Activated naive CD4-positive, alpha-beta T cell (primary cell): ENCODE measurements at places on chromosomes 3 and 15.

DNA sequence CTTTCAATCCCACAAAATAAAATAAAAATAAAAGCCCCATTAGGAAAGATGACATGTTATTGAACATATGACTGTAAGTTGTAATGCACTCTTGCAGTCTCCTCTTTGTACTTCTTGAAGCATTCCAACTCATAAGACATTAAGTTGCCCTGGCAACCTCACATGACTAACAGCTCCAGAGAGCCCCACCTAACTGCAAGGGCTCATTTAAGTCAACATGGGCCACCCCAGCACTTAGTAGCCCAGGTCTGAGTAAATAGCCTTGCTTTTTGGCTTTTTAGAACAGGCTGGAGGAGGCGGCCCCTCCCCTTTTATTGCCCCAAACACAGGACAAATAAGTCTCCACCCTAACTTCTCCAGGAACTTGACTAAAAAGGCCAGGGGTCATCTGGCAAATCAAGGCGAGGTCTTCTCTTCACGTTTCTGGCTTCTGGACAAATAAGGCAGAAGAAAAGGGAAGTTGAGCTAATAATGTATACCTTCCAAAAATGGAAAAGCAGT is 135.1 kb downstream of the TMCO5A start:
- DNase-seq = no peak

DNA sequence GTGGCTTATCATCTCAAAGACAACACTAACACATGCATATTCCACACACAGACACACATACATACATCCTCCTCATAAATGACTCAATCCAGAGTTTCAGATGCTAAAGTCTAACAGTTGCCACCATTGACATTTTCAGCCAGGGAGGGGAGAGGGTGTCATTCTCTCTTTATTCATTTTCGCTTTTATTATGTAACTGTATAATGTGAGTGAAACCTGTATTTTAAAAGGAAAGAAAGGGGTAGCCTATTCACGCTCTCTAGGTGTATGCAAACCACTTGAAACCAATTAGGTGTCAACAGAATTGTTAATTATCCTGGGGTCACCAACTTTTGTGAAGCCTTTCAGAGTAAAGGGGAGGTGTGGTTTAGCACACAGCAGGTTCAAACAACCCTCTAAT is 1282.9 kb downstream of the ROBO2 start:
- DNase-seq = no peak

GRCh38 chr3:17639257-17639656 is 103.2 kb downstream of the TBC1D5 start:
- DNase-seq = no peak

GRCh38 chr3:13132281-13132680 is 59.1 kb upstream of the IQSEC1 start:
- no peak for DNase-seq

GRCh38 chr15:41566121-41566885 is 7.3 kb downstream of the TYRO3 start:
- no peak for DNase-seq

- no peak for DNase-seq
Measured at GRCh38 chr3:108067768-108068167, 23.1 kb downstream of the CD47 start.

DNA sequence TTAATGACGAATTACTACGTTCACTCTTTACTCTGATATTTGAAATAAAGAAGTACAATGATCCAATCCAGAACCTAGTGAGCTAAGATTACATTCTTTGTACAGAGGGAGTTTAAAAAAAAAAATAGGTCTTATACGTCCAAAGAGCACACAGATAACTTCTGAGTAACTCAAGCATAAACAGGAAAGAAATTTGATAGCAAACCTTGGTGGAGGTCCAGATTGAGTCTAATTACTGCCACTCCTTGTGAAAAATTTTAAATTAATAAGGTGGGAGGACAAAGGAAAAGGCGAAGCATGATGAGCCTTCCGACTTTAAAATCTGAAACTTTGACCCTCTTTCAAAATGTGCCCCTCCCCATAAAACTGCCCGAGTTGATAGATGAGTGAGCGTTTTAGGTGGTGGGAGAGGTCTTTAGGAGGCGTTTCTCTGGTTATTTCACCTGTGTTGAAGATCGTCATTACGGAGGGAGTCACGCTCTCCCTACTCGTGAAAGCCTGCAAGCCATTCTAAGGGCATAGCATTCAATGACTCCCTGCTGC is 127.0 kb upstream of the ROBO2 start:
- no peak for DNase-seq

- DNase-seq = no peak
Measured at GRCh38 chr3:158103081-158103886, 2.9 kb downstream of the SHOX2 start.

DNA sequence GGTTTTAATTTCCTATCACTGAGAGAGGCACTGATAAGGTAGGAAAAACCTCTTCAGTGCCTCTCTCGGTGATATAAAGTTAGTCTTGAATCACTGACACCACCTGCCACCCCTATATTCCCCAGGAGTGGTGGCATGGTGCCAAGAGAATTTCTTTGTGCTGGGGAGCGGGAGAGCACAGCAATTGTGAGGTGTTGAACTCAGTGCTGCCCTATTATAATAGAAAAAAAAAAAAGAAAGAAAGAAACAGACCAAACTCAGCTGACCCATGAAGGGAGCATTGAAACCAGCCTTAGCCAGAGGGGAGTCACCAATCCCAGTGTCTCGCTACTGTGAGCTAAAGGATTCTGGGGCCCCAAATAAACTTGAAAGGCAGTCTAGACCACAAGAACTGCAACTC is 201.4 kb upstream of the STT3B start:
- DNase-seq = no peak

- no peak for DNase-seq
Measured at GRCh38 chr3:56296361-56296760, 171.9 kb downstream of the ERC2 start.

DNA sequence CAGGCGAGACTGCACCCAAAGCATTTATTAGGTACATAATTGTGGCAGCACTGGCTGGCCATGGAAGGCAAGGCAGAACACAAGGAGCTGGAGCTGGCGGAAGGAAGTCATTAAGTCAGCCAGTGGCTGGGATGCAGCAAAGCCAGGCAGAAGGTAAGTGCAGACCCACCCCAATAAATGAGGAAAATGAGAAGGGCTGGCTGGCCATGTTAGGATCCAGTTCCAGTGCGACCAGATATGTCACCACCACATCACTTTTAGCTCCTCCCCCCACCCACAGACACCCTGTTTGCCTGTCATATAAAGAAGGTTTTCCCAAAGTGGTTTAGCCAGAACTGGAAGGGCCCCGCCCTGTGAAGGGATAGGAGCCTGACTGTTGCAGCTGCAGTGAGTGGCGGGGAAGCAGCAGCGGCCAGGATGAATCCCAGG is at the start of gene FURIN:
Gene FURIN (plus strand): TSS at position 328 of the 429 bp plus-strand sequence. CDS start 7,153 bp downstream, outside the sequence.
- DNase-seq = no peak

DNA sequence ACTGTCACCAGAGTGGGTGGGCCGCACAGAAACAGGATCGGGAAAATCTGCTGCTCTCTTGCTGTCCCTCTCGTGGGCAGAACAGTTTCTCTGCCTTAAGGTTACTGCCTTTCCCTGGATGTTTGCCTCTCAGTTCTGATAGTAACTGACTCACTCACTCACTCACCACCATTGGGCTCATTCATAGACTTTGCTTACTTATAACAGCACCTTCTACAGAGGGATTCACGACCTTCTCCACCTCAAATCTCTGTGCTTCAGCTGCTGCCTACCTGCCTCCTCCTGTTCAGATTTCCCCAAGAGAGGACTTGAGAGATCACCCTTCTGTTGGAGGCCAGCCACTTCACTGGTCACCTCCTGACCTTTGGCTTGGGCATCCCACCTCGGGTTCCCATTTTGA is 147.7 kb upstream of the ICE2 start:
- no peak for DNase-seq

DNA sequence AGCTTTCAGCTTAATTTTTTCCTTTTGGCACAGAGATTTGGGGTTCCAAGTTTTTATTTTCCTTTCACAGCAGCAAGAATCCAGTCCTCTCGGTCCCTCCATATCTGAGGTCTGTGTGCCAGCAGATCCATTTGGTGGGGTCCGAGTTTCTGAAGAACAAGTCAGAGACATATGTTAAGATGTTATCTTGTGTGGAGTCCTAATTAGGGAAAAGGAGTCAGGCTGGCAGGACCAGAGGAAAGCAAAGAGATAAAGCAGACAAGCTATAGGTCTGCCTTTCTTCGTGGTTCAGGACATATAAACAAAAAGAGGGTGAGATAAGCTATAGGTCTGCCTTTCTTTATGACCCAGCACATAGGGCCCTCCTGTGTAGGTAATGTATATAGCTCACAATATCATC is 54.9 kb downstream of the TMED3 start:
- DNase-seq = no peak

DNA sequence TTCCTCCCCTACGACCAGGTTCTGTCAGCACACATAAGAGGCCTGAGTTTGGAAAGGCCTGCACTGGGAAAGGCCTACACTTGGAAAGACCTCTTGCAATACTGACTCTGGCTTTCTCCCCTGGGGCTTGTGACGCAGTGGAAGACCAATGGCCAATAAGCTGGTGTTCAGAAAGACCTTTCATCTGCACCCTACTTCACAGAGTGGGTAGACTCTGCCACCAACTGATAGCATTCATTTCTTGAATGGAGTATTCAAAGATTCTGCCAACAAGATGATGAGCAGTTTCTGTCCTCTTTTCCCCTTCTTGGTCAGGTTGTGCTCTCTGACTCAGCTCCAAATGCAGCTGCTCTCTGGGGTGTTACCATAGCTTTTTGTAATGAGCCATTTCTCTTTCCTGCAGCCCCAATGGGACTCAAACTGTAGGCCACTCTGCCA is 48.8 kb downstream of the TIPARP start:
- DNase-seq = no peak

GRCh38 chr3:123606527-123606926 is 21.7 kb upstream of the HACD2 start:
- DNase-seq = no peak
